Pulmonary artery endothelial cell (primary cell): ENCODE measurements at places on chromosomes 16 and 17. TPM values are rescaled to one million over a fixed set of nuclear protein-coding genes. Genes with fewer than 3 reads are reported as not detected.

ICAM2 gene
- total RNA-seq: 668 and 680 TPM in 2 replicates

DNA sequence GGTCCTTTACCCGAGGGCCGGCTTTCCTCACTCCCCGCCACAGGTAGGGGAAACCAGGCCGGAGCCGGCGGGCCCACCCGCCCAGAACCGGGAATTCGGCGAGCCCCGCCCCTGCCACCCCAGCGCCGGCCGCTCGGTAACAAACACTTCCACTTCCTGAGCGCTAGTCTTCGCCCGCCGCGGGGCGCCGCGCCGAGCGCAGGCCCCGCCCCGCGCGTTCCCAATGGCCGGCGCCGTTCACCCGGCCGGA is 224 bp upstream of the NHERF1 start:
- no peak for DNase-seq

GRCh38 chr16:65178151-65178550 is 56.3 kb upstream of the CDH11 start:
- DNase-seq: no peak

SBK1 gene
- 0.04 and 0.07 TPM in 2 replicates for total RNA-seq

GRCh38 chr17:42098730-42099399 is 592 bp upstream of the ZNF385C start:
- DNase-seq: no peak

DNA sequence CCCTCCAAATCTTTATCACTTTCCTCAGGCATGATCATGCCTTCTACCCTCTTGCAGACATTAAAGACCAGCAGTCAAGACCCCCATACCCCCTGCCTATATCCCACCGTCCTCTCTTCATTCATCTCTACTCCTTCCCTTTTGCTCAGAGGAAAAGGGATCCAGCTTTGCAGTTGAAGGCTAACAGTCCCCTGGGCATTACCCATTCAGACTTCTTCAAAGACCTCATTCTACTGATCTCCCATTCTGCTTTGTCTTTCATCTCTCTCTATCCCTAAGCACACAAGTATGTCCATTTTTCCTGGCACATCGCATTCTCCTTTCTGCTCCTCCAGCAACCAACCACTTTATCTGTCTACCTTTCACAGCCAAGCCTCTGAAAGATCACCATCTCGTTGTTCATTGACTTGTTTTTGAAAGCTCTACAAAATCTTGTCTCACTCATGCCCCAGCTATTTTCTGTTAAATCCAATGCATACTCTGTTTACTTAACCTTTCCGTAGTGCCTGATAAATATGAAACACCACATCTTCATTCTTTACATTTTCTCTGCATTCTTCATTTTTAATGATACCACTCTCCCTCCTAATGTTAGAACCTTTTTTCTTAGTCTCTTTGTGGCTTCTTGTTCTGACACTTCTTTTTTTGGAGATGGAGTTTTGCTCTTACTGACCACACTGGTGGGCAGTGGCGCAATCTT is 14.1 kb upstream of the LCMT1 start:
- no peak for DNase-seq

CDH13 gene
- total RNA-seq: 62.3 and 138 TPM in 2 replicates

DNA sequence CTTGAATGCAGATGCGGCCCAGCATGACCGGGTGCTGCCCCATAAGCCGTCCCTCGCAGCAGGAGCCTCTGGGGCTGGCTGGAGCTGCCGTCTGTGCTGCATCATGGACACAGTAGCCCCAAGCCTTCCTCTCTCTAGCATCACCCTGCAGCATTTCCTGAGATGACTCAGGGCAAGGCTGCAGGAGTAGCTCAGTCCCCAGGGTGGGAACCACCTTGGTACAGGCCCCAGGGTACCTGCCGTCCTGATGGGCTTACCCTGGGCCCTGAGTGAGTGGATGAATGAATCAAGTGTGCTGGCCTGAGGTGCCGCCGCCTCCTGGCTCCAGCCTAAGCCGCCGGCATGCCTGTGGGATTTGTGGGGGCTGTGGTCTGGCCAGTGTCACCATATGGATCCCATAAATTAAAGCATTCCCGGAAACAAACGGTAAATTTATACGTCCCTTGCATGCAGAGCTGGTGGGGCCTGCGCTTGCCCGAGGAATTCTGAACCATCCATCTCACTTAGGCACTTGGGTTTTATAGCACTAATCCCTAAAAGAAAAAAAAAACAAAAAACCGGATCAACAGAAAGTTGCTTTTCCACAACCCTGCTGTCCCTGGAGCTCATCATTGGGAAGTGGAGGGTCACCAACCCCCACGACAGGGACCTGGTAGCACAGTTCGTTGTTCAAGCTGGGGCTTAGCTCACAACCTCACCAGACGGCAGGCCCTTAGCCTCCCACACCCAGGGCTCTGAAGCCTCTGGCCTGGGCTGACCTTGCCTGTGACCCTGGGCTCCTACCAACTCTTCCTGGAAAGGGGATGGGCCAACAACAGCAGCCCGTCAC is 242.6 kb upstream of the CIBAR2 start:
- DNase-seq: no peak

DNA sequence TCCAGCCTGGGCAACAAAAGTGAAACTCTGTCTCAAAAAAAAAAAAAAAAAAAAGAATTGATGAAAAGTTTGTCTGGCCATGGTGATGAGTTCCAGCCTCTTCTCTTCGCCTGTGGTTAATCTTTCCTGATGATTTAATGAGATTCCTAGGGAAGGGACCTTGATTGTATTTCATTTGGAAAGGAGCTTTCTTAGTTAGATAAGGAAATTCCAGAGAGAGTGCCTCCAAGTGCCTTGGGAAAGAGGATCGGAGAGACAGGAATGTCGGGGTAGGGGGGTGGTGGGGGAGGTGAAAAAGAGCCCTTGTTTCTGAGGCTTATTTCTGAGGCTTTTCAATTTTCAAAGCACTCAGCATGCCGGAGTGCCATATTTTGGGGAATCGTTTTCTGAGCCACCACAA is 93.2 kb upstream of the SIAH1 start:
- DNase-seq: no peak

- no peak for DNase-seq
Measured at GRCh38 chr17:68699936-68700335, 98.8 kb upstream of the FAM20A start.

SLC16A13 gene
- 0.92 and 1.4 TPM in 2 replicates for total RNA-seq

GRCh38 chr17:59165933-59166342 is 10.4 kb downstream of the PRR11 start:
- DNase-seq: no peak

- DNase-seq: no peak
Measured at GRCh38 chr17:14123619-14124278, 54.4 kb downstream of the COX10 start.

MEIOC gene
- total RNA-seq: 0.07 TPM in 1 of 2 replicates, not detected in the other

BCO1 gene
- 0.04 and 0.07 TPM in 2 replicates for total RNA-seq

GUCY2D gene
- total RNA-seq: not detected in 2 replicates

GRCh38 chr16:57791195-57791892 is 10.9 kb downstream of the KIFC3 start:
- DNase-seq: no peak

GRCh38 chr17:64162554-64162953 is 32.6 kb upstream of the ERN1 start:
- DNase-seq: no peak

- peak; percentile 5 for DNase-seq
Measured at GRCh38 chr16:84013787-84014569, 28.6 kb downstream of the SLC38A8 start.

PRR35 gene
- not detected in 2 replicates for total RNA-seq

INPP5K gene
- total RNA-seq: 51.5 and 54.3 TPM in 2 replicates

MMP25 gene
- 0.04 and 0.13 TPM in 2 replicates for total RNA-seq

DNA sequence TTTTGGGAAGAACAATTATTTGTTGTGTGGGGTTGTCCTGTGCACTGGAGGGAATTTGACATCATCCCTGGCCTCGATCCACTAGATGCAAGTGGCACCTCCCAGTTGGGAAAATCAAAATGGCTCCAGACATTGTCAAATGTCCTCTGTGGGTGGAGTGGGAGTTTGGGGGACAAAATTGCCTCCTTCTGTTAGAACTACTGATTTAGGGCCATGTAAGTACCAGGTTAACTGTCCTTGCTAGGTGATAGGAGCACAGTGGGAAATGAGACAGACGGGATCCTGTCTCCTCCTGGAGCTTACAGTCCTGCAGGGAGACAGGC is 56.8 kb downstream of the ARHGAP23 start:
- no peak for DNase-seq

- no peak for DNase-seq
Measured at GRCh38 chr16:80931801-80932707, 74.6 kb downstream of the CMC2 start.

GRCh38 chr16:78838276-78838675 is 738.8 kb downstream of the WWOX start:
- no peak for DNase-seq

GRCh38 chr16:12546918-12547607 is 256.6 kb downstream of the CPPED1 start:
- no peak for DNase-seq

DNA sequence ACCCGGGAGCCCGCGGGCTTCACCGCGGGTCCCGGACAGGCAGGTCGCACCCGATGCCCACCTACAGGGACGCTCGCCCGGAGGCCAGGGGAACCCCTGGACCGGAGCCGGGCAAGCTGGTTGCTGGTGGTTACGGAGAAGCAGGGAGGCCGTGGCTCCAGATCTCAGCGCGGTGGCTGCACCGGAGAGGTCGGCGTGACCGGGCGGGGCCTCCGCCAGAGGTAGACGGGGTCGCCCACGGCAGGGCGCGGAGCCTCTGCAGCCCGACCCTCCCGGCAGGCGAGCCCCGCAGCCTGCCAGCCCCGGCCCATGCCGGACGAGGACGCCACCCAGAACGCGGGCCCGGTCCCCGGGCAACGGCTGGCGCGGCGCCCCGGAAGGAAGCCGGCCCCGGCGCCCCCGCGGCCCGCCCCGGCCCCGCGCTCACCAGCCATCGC is 341 bp downstream of the PCYT2 start:
- DNase-seq: no peak

DNA sequence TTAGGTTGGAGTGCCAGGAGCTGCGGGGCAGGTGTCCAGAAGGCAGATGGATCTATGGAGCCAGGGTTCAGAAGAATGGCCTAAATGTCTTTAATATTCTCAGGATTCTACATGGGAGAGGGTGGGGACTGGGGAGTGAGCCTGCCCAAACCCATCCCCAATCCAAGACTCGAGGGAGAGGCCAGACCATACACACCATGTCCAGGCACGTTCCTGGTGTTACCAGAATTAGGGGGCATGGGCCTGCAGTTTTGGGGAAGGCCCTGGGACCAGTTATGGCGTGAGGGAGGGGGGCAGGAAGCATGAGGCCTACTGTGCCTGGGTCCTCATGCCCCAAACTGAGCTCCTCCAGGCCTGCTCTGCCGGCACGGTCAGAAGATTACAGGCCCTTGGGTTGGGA is 1.9 kb downstream of the TAX1BP3 start:
- no peak for DNase-seq

ITGAL gene
- total RNA-seq: under 0.01 TPM in 1 of 2 replicates, not detected in the other

DNA sequence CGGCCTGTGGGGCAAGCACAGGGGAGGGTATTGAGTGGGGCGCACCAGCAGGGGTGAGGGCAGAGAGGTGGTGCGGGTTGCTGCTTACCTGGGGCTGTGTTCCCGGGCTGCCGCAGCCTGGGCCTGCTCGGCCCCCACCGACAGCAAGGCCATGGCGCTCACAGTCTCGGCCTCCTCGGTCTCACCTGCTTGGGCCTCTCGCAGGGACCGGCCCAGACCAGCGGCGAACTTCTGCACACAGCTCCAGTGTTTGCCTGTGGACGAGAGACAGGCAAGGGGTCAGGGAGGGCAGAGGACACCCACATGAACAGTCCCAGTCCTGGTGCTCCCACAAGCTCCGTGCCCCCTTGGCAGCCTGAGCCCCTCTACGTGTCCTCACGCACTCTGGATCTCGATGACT is 7.9 kb downstream of the G6PC3 start:
- no peak for DNase-seq

DNA sequence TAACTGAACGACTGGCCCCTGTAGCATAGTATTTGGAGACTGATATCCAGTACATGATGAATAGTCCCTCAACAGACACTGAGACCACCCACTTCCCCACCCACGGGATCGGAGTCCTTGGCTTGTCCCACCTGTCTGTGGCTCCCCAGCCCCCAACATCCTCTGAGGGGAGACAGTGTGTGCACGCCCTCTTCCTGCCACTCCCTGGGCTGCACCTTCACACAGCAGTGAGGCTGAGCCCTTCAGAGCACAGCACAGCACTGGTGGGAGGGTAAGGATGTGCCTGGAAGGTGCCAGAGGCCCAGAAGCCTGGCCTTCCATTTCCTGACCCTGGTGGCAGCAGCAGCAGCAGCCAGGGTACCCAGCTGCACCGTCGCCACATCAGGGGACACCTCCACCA is 11.0 kb downstream of the DNASE1 start:
- DNase-seq: no peak

GRCh38 chr16:287298-287811 is 4.4 kb downstream of the PDIA2 start:
- no peak for DNase-seq
